ENCODE measurements at places on chromosomes 3 and 15.

- no peak for DNase-seq
Measured at GRCh38 chr15:98758224-98758623, 109.9 kb downstream of the IGF1R start.

GRCh38 chr3:169085827-169086226 is 577.7 kb downstream of the MECOM start:
- no peak for DNase-seq

GRCh38 chr3:187941135-187941847 is 196.0 kb upstream of the BCL6 start:
- no peak for DNase-seq

GRCh38 chr3:138404121-138404520 is 30.3 kb upstream of the ESYT3 start:
- no peak for DNase-seq

- no peak for DNase-seq
Measured at GRCh38 chr15:64213646-64214045, 50.8 kb upstream of the PPIB start.

DNA sequence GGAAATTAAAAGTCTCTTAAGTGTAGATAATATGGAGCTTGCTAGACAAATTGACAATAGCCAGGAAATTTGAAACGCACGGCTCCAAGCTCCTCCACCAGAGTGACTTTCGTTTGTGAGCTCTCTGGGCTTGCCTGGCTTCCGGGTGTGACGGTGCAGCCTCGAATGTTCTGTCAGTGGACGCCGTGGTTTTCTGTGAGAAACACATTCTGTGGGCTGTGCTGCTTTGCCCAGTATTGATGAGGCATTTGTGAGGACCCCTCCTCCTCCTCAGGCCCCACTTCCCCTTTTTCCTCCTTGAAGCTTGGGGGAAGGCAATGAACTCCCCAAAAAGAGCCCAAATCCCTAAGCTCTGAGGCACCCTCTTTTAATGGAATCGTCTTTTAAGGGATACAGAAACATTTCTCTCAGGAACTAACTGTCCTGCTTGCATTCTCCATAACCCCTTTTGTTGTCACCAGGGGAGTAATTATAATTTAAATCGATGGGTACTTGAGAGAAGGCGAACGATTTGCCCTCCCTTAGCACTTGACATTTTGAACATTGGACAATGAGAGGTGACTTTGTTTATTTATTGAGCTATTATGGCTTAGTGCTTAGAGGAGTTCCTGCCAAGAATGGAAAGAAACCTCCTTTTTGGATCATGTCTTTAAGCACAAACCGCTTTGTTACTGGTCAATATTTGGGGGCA is 40.8 kb downstream of the POLR2M start:
- DNase-seq = no peak

DNA sequence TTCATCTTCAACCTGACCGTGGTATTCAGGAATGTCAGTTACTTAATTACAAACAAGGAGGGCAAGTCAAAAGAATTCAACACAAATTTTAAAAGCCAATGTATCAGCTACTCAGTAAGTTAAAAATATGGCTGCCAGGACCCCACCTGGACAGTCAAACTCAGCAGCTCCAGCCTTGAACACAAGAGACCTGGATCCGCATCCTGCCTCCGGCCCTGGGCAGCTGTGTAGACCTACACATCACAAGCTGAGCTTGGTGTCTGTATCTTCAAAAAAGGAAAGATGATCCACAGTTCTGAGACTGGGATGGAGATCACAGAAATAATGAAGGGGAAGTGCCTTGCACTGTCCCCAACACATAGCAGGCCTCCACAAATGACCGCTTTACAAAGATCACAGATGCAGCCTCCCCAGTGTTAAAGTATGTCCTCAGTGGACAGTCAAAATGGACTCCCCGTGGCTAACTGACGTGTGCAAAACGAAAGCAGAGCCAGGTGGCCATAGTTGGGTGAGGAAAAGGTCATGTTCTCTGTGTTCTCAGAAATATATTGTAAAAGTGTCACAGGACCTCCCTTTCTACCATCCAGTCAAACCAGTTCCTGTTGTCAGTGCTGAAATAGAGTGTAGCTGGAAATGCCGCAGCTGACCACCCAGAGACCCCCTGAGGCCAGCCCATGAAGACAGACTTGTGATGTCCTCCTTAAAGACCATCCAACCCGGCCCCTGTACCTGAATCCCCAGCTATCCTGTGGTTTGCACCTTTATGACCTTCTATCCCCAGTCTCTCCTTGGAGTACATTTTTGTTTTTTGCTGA is 168.5 kb upstream of the NSMCE3 start:
- DNase-seq = no peak

DNA sequence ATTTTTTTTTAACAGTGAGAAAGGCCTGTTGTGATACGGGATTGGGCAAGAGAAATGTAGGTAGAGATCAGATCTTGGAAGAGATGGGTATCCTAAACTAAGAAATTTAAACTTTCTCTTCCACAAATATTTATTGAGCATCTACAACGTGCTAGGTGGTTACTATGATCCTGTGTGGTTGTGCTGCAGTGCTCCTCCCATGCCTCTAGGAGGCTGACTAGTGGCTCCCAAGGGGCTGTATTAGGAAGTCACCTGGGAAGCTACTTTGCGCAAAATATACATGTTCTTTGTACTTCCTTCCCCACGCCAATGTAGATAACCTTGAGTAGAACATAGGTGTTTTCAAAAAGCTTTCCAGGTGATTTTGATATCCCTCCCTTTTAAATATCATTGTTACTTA is 27.2 kb downstream of the USP3 start:
- DNase-seq = no peak
